ENCODE measurements at places on chromosomes 3 and 15.

GRCh38 chr15:42483677-42484076 lies 7.3 kb downstream of the ZNF106 start:
- no peak for DNase-seq

DNA sequence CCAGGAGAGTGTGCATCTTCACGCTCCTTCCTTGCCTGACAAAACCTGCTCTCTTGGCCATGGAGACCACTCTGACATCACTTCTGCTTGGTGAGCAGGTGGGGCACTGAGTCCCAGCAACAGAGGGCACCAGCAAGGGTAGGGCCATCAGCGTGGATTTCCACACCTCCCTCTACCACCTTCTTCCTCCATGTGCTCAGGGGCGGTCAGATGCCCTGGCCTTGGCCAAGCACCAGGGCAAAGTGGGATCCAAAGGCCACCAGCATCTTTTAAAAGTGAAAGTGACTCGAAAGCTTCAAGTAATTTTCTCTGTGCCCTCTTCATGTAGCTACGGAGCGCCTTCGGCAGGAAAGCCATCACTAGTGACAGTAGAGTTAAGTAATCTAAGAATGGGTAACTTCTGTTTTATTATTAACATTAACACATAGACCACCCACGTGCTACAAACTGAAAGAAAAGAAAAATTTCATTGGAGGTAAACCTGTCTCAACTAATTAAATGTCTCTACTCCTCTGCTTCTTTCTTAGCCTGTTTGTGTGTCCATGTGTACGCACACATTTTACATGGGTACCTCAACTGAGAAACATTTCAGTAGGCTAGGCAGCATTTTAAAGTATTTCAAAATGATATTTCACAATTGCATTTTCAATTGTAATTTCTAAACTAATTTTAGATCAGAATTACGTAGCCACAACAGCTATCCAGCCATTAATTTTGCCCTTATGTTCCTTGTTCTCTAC lies 57.9 kb downstream of the CHSY1 start:
- no peak for DNase-seq

GRCh38 chr3:114327665-114328064 lies 33.8 kb downstream of the TIGIT start:
- no peak for DNase-seq

- DNase-seq, result no peak
Observed at GRCh38 chr3:105527949-105528348, 161.2 kb downstream of the ALCAM start.

GRCh38 chr3:113287111-113287802 lies 75.9 kb downstream of the BOC start:
- no peak for DNase-seq
